Karpas-422 (cell line): ENCODE measurements at places on chromosomes 5 and 9. TPM values are rescaled to one million over a fixed set of nuclear protein-coding genes. Genes with fewer than 3 reads are reported as not detected.
A peak's percentile ranks its signal among the peaks of the same experiment; 100 is the strongest.

NR2F1-AS1 gene
- total RNA-seq = 1.7 TPM in 1 of 2 replicates, not detected in the other

CLIC3 gene
- total RNA-seq = not detected in 2 replicates

- H3K4me3 ChIP-seq = no peak overlapping the region
- no peaks in the 10 kb centered on the region for H3K27me3 ChIP-seq
These were observed 7.3 kb downstream of the NRARP start for GRCh38 chr9:137294681-137295237.

RORB gene
- 0.79 and 1.1 TPM in 2 replicates for total RNA-seq

DNA sequence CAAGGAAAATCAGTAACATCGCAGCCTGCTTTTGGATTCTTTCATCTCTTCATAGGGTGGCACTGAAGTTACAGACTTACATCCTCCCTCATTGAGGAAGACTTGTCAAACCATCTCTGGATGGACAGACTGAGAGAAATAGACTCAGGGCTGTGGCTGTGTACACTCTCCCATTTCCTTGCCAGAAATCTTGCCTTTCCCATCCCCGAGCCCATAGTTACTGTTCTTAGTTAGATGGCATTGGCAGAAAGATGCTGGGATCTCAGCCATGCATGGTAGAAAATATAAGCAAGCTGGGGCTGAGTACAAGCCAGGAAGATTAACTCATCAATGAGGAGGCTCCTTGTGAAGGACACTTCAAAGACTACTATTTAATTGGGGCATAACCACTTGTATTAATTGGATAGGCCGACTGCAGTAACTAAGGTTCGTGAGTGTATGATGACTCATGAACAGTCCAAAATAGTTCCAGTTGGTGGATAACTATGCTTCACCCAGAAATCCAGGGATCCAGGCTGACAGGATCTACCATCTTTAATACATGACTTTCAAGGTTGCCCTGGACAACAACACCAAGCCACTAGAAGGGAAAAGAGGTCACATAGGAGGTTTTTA lies 137.9 kb downstream of the TMEM38B start:
- DNase-seq = no peak
- no peak overlapping the region for H3K27ac ChIP-seq
- no peaks in the 10 kb centered on the region for H3K27me3 ChIP-seq
- H3K36me3 ChIP-seq = no peaks in the 10 kb centered on the region

EGFLAM gene
- total RNA-seq = not detected in 2 replicates

- peak; percentile 74 for DNase-seq
- H3K4me1 ChIP-seq = peaks cover 44% of the 10 kb centered on the region
- H3K27me3 ChIP-seq = no peaks in the 10 kb centered on the region
- peak overlapping the region; percentile 62; the same call in 1 of the 2 replicates for H3K27ac ChIP-seq
These were observed 3.3 kb upstream of the PAIP1 start for GRCh38 chr5:43560128-43560527.

C1QTNF3 gene
- total RNA-seq = 12.9 and 20.5 TPM in 2 replicates

- H3K27ac ChIP-seq = no peak overlapping the region
- H3K4me1 ChIP-seq = peaks cover 17% of the 10 kb centered on the region
- H3K27me3 ChIP-seq = no peaks in the 10 kb centered on the region; the same call in 1 of the 2 replicates
- H3K36me3 ChIP-seq = no peaks in the 10 kb centered on the region
These were observed 1.7 kb upstream of the EFNA5 start for GRCh38 chr5:107672211-107673038.

DNA sequence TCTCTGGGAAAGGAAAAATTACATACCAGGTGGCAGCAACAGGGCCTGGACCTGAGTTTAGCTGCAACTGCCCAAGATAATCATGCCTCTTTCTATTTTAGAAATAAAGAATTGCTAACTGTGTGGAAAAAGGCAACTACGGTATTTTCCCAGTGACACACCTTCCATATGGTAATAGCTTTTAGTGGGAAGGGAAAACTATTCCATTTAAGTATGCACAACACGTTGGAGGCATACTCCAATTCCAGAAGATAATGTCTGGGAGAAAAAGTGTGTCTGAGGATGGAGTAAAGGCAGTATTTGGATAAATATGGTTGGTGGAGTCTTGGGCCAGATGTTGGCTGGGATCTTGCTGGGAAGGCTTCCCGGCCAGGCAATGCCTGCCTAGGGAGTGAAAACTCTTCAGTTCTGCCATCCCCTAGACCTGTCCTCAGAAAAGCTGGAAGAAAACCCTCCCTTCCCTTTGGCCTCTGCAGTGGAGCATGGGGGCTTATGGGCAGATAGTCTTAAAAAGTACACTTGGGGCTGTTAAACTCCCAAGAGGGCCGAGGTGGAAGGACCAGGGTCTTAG lies 40.6 kb downstream of the SH3PXD2B start:
- H3K27ac ChIP-seq = no peak overlapping the region
- H3K4me3 ChIP-seq = no peak overlapping the region
- H3K27me3 ChIP-seq = no peaks in the 10 kb centered on the region
- no peak for DNase-seq
